Esophagus muscularis mucosa (tissue), 4 donors: ENCODE measurements at places on chromosomes 2 and 18. TPM values are rescaled to one million over a fixed set of nuclear protein-coding genes. Genes with fewer than 3 reads are reported as not detected.
A peak's percentile ranks its signal among the peaks of the same experiment; 100 is the strongest.

NOL4 gene
- total RNA-seq: not detected

DNA sequence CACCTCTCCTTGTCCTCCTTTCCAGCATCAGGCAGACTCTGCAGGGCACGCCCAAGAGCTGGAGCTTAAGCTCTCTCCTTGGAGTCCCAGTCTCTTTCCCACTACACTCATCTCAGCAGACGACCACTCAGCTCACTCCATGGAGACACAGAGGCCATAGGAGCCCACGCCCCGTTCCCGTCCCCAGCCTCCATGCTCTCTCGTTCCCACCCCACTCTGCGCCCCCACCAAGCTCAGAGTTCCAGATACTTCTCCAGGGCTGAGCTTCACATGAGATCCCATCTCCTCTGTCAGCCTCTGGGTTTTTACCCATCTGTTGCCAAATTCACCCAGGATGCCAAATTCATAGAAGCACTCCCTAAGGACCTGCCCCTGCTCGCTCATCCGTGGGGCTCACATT, 87.3 kb downstream of the MALT1 start:
- peaks cover 19% of the 10 kb centered on the region for H3K27me3 ChIP-seq
- H3K4me1 ChIP-seq: peaks cover 8% of the 10 kb centered on the region
- no peaks in the 10 kb centered on the region for H3K36me3 ChIP-seq
- peak; percentile 75 for DNase-seq
- no peak overlapping the region for H3K27ac ChIP-seq

DNA sequence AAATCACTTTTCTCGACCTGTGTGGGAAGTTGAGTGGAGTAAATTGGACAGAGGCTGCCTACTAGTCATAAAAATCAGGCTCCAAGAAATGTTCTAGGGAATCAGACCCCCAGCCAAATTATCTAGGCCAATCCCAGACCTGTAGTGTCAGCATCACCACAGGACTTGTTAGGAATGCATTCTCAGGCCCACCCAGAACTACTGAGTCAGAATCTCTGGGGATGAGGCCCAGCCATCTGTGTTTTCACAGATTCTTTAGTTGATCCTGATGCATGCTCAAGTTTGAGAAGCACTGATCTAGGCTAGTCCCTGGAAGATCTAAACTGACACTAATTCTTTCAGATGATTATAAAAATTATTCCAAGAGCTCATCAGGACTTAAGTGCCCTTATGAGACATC, 434.0 kb upstream of the MEIS1 start:
- H3K4me3 ChIP-seq: no peak overlapping the region
- no peaks in the 10 kb centered on the region for H3K27me3 ChIP-seq
- no peaks in the 10 kb centered on the region for H3K4me1 ChIP-seq
- DNase-seq: no peak

DNA sequence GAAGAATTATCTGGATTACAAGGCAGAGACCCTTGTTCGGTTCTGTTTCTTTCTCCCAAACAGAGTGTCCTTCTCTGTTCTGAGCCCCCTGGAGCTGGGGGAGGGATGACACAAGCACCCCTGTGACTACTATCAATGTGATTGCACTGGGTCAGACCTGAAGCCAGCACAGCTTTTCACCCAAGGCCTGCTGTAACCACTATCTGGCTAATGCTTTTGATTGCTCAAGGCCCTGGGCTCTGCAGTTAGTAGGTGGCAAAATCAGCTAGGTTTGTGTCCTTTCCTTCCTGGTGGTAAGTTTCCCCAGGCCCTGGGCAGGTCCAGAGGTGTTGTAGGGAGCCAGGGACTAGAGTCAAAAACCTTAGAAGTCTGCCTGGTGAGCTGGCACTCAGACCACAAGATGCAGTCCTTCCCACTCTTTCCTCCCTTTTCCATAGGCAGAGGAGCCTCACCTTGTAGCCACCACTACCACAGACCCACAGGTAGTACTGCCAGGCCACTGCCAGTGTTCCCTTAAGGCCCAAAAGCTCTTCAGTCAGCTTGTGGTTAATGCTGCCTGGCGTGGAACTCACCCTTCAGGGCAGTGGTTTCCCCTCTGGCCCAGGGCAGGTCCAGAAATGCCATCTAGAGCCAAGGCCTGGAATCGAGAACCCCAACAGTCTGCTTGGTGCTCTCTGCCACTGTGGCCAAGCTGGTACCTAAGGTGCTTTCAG, 83.0 kb downstream of the FAM117B start:
- DNase-seq: no peak
- no peaks in the 10 kb centered on the region for H3K36me3 ChIP-seq
- H3K4me3 ChIP-seq: no peak overlapping the region
- no peak overlapping the region for H3K27ac ChIP-seq
- H3K4me1 ChIP-seq: no peaks in the 10 kb centered on the region

REG3A gene
- not detected for total RNA-seq

- DNase-seq: no peak
- H3K4me3 ChIP-seq: no peak overlapping the region
- H3K4me1 ChIP-seq: peaks cover 14% of the 10 kb centered on the region
- H3K36me3 ChIP-seq: no peaks in the 10 kb centered on the region
- H3K27ac ChIP-seq: no peak overlapping the region
Observed at GRCh38 chr2:188414411-188414810, 122.7 kb downstream of the GULP1 start.

DNA sequence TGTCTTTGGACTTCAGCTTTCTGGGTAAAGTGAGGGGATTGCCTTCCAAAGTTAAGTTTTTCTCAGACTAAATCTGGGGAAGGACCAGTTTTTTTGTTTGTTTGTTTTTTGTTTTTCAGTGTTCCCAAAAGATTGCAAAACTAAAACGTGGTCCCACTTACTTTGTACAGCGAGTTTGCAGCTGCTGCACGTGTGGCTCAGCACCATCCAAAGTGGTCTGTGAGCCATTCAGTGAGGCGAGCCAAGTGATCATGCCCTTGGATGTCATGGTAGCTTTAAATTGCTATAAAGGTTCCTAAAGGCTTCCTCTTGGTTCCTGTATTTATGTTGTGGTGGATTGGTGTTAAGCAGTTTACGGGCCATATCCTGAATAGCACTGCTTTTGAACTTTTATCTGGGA, 23.0 kb downstream of the TET3 start:
- no peak overlapping the region for H3K4me3 ChIP-seq
- H3K27ac ChIP-seq: no peak overlapping the region

NAT8 gene
- not detected for total RNA-seq

- H3K36me3 ChIP-seq: no peaks in the 10 kb centered on the region
- no peak overlapping the region for H3K27ac ChIP-seq
- peaks cover 56% of the 10 kb centered on the region for H3K4me1 ChIP-seq
- no peak overlapping the region for H3K4me3 ChIP-seq
- H3K27me3 ChIP-seq: no peaks in the 10 kb centered on the region
- DNase-seq: no peak
Observed at GRCh38 chr2:62713837-62714236, 8.3 kb downstream of the EHBP1 start.

DNA sequence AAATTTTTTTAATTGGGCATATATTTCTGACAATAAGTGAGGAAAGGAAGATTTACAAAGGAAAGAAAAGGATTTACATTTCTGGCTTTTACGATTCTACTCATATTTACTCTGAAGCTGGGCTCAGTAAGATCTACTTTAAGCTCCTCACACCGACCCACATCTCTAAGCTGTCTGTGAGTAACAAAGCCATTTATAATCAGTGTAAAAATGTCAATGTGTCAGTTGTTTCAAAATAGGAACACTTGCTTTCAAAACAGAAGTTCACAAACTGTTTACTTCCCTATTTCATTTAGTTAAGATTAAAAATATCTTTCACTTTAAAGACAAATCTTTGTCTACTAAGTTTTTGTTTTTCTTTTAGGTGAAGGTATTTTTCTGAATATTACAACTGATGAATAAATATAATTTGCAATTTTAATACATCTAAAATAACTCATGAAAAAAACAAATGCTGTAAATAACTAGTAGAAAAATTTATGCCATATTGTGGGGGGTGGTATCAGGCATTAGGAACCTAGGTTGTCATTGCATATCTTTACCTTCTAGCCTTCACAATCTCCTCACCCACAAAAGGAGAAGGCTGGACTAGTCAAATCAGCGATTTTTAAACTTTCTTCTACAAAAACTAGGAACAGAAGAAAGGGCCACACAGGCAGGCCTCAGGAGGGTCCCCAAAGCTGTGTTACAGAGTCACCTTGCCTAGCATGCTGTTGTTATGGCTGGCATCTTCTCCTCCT, 64.5 kb downstream of the TMEM131 start:
- no peaks in the 10 kb centered on the region for H3K36me3 ChIP-seq
